ENCODE measurements at places on chromosomes 12 and 14. TPM values are rescaled to one million over a fixed set of nuclear protein-coding genes. Genes with fewer than 3 reads are reported as not detected.

ANG gene
- total RNA-seq, result 12.2 TPM

IAPP gene
- total RNA-seq, result not detected

KRT6C gene
- not detected for total RNA-seq

TAS2R10 gene
- total RNA-seq, result 0.06 TPM

PARPBP gene
- total RNA-seq, result 18.2 TPM

ENDOU gene
- total RNA-seq, result not detected

CKAP4 gene
- total RNA-seq, result 79.4 TPM

NANOG gene
- total RNA-seq, result not detected

REM2 gene
- total RNA-seq, result 0.34 TPM

KLRC2 gene
- total RNA-seq, result 1.3 TPM

IFNG-AS1 gene
- not detected for total RNA-seq

NFATC4 gene
- total RNA-seq, result 0.07 TPM

RERG gene
- total RNA-seq, result 0.26 TPM

PHLDA1 gene
- 32.7 TPM for total RNA-seq

RD3L gene
- not detected for total RNA-seq

SLCO1C1 gene
- total RNA-seq, result not detected

C12orf54 gene
- total RNA-seq, result not detected

OVCH1 gene
- total RNA-seq, result not detected

NGB gene
- not detected for total RNA-seq

P2RX2 gene
- not detected for total RNA-seq

ALDH1L2 gene
- total RNA-seq, result 3.5 TPM

CLEC12A gene
- total RNA-seq, result not detected

ANKS1B gene
- total RNA-seq, result 0.57 TPM

TAS2R20 gene
- not detected for total RNA-seq

KCNC2 gene
- not detected for total RNA-seq

SLC39A5 gene
- 0.05 TPM for total RNA-seq

ADGRD1 gene
- total RNA-seq, result 0.68 TPM

SSTR1 gene
- 0.02 TPM for total RNA-seq

SYNE3 gene
- total RNA-seq, result 0.70 TPM

FAM186B gene
- 0.11 TPM for total RNA-seq

DNAAF2 gene
- total RNA-seq, result 11.3 TPM

SYT1 gene
- total RNA-seq, result 6.1 TPM

ACOT6 gene
- total RNA-seq, result not detected

SYT10 gene
- not detected for total RNA-seq

SOX5 gene
- not detected for total RNA-seq

GPRC5D gene
- total RNA-seq, result not detected

PRR13 gene
- total RNA-seq, result 245 TPM

PLEKHH1 gene
- 3.1 TPM for total RNA-seq

MYH7 gene
- total RNA-seq, result 0.01 TPM

DYRK2 gene
- 11.0 TPM for total RNA-seq

P2RX7 gene
- total RNA-seq, result not detected

CCDC77 gene
- total RNA-seq, result 10.8 TPM

CATSPERB gene
- total RNA-seq, result not detected

LMNTD1 gene
- total RNA-seq, result not detected

POTEM gene
- not detected for total RNA-seq

CTSG gene
- not detected for total RNA-seq

TAS2R46 gene
- total RNA-seq, result not detected

CALCOCO1 gene
- 22.9 TPM for total RNA-seq

NELL2 gene
- total RNA-seq, result not detected

SMCO3 gene
- 0.02 TPM for total RNA-seq

TMEM229B gene
- 0.20 TPM for total RNA-seq

All from A549 treated with AZD2906 at 1 μM for 4 hours (cell line).